Stimulated activated CD4-positive, alpha-beta T cell treated with anti-CD3 and anti-CD28 coated beads, Interleukin-12 subunit alpha, Interleukin-12 subunit beta, amount 100 ng/mL, for 4 hours (primary cell): ENCODE measurements at places on chromosomes 1 and 21.

DNA sequence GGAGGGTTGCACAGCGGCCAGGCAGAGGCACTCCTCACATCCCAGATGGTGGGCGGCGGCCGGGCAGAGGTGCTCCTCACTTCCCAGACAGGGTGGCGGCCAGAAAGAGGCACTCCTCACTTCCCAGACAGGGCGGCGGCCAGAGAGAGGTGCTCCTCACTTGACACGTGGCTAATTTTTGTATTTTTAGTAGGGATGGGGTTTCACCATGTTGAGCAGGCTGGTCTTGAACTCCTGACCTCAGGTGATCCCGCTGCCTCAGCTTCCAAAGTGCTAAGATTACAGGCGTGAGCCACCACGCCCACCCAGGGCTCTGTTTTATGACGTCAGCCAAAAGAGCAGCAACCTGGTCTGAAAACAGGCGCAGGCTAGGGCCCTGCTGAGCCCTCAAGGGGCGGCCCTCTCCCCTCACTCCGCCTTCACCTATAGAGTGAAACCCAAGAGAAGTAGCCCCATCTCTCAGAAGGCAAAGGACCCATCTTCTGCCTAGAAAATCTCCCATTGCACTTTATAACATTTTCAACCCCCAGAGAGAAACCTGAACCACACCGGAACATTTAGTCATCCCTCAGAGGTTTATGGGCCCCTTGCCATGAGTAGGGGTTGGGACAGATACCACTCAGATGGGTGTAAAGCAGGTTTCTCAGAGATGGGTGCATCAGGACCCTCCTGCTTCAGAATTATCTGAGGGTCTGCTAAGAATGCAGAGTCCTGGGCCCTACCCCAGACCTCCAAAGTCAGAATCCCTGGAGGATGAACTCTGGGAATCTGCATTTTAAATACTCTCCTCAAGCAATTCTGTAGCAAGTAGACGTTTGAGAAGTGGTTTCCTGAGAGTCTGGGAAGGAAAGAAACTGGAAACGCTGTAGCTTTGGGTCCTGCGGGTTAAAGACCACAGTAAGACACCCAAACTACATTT is 40.8 kb downstream of the CDK18 start:
- no peak for DNase-seq

GRCh38 chr1:119797606-119798005 is 13.7 kb downstream of the REG4 start:
- no peak for DNase-seq

GRCh38 chr1:972726-973458 is 6.6 kb downstream of the PLEKHN1 start:
- DNase-seq = no peak

- DNase-seq = no peak
These were observed 5.7 kb downstream of the GPR88 start for GRCh38 chr1:100543640-100544039.

DNA sequence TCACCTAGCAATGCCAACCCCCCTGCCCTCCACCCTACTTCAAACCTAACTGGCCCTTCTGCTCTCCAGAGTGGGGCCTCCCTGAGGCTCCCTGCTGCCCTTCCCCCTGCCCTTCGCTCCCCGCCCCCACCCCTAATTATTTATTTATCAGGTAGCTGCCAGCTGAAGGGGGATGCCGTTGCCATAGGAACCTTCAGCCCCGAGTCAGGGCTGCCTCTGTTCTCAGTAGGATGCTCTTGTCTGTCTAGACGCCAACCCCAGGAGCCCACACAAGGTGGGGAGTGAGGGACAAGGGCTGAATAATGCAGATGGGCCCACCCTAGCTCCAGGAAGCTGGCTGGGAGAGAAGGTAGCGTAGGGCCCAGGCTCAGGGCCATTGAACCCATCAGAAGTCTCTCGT is 41.1 kb downstream of the NKAIN1 start:
- no peak for DNase-seq

DNA sequence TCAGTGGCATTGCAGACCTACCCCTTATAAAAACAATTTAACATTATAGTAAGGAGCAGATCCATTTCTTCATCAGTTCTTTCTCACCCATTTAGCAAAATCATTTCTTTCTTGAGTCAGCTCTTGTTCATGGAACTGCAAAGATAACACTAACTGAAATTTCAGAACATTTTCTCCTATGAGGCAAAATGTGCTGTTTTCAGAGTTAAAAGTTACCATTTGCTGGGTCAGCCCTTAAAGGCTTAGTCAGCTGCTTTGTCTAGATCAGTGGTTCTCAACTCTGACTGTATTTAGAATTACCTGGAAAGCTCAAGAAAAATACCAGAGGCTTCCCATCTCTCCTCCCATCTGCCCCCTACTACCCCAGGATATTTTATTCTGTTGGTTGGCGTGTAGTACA is 12.2 kb downstream of the METTL13 start:
- no peak for DNase-seq

- DNase-seq = no peak
These were observed 134.9 kb downstream of the MATN1 start for GRCh38 chr1:30588311-30589073.

GRCh38 chr1:233373226-233373625 is 45.7 kb downstream of the MAP3K21 start:
- DNase-seq = no peak

- DNase-seq = no peak
These were observed 91.9 kb downstream of the AK5 start for GRCh38 chr1:77373702-77374101.

GRCh38 chr1:160264795-160265307 is 2.5 kb upstream of the DCAF8 start:
- no peak for DNase-seq

DNA sequence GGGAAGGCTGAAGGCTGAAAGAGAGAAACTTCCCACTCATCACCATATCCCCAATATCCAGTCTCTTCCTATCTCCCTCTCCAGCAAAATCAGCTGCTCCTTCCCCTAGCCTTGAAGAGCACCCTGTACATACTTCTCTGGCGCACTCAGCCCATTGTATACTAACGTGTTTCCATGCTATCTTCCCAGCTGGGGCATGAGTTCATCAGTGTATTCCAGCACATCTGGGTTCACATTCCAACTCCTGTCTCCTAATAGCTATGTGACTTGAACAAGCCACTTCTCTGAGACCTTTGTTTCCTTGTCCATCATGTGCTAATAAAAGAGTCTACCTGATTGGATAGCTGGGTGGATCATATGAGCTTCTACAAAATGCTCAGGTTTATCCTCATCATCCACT is 51.1 kb upstream of the OLIG2 start:
- DNase-seq = no peak
